ENCODE measurements at places on chromosomes 5 and 9.
A peak's percentile ranks its signal among the peaks of the same experiment; 100 is the strongest.

DNA sequence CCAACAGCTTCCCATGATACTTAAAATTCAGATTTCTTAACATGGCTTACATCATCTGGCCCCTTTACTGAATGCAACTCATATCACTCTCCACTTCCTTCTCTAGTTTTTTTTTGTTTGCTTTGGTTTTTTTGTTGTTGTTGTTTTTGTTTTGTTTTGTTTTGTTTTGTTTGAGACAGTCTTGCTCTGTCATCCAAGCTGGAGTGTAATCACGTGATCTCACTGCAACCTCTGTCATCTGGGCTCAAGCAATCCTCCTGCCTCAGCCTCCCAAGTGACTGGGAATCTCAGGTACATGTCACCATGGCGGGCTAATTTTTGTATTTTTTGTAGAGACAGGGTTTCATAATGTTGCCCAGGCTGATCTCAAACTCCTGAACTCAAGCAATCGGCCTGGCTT lies 41.4 kb downstream of the CPLANE1 start:
- DNase-seq, result no peak

GRCh38 chr5:80041527-80041926 lies 6.4 kb downstream of the THBS4 start:
- DNase-seq, result no peak

GRCh38 chr5:173750538-173751265 lies 134.3 kb upstream of the BOD1 start:
- no peak for DNase-seq

DNA sequence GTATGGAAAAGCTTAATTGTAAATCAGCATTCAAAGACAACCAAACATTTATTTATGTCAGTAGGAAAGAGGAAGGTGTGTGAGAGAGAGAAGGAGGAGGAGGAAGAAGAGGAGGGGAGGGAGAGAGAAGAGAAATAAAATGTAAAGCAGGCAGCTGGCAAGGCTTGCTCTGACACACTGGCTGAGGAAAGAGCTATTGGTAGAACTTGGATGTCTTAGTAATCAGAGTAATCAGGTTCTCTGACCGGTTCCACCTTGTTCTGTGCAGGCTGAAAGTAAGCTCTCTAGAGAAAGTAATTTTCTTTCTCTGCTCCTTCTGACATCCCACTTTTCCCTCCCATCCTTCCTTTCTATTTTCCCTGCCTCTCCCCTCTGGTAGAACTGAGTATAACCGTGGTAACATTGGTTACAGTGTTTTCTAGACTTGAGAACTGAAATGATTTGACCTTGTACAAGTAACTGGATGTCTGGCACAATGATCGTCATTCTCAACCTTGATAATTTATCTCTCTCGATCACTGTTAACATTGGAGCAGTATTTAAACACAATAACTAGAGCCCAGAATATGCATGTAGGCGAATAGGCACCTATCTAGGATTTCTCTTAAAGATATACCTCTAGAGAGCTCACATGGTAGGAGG lies 33.3 kb downstream of the TLE4 start:
- no peak for DNase-seq

- no peak for DNase-seq
Measured at GRCh38 chr9:97766092-97766491, 69.0 kb upstream of the XPA start.

GRCh38 chr5:122661496-122662180 lies 113.2 kb upstream of the SNX2 start:
- no peak for DNase-seq

DNA sequence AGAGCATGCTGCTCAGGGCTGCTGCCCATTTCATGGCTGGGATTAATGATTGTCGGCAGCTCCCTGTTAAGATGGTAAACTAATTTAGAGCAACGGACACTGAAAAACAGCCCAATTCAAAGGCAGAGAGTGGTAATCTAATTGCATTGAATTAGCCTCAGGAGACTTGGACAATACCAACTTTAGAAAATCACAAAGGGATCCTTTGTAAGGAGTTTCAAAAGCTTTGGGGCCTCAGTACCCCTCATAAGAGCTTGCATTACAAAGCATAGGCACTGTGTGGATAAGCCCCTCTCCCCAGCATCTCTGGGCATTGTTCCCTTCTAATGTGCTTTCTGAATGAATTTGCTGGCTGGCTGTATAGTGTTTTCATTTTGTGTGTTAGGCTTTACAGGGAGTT lies 6.7 kb downstream of the GLRA1 start:
- no peak for DNase-seq

- no peak for DNase-seq
Measured at GRCh38 chr5:2587189-2588031, 164.1 kb downstream of the IRX2 start.

GRCh38 chr9:83688921-83689320 lies 18.8 kb downstream of the UBQLN1 start:
- no peak for DNase-seq

GRCh38 chr5:170095646-170096045 lies 10.1 kb upstream of the FOXI1 start:
- DNase-seq, result no peak

- DNase-seq, result peak; percentile 46
Measured at GRCh38 chr5:10649666-10650380, 86.0 kb downstream of the ANKRD33B start.

DNA sequence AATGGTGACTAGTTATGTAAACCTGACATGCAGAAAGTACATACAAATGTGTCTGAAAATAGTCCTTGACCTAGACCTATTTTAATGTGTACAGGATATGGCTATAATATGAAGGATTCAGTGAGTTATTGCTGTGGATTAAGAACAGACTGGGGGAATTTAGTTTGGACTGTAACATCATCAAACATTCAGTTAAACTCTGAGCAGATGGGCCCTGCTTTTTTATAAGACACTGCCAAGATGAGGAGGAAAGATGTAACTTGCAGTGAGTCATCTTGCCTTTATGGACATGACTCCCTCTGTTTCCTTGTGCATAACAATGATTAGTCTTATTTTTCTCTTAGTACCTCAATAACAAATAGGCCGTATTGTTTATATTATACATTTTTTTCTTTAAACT lies 12.2 kb downstream of the PPP3R2 start:
- DNase-seq, result no peak

DNA sequence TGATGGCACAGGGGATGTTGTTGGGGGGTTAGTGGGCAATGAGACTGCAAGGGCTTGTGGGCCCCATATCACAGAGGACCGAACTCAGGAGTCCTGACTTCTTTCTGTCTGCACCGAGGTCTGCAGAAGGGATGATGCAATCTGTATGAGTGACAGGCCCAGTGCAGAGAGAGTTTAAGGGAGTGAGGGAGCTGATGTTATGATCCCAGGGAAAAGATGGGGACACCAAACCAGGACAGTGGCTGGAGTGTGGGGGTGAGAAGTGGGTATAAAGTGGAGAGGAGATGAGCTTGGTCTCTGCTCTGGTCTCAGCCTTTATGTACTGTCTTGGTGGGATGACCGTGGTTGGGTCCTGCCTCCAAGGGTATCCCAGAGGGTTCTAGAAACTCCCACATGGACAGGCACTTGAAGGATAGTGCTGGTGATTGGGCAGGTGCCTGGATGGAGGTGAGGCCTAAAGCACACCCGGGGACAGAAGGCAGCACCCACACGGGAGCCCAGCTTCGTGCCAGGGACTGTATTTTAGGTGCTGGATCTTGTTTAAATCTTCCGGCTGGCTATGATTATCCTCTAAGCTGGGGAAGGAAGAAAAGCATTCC lies 21.9 kb downstream of the GSN start:
- no peak for DNase-seq

DNA sequence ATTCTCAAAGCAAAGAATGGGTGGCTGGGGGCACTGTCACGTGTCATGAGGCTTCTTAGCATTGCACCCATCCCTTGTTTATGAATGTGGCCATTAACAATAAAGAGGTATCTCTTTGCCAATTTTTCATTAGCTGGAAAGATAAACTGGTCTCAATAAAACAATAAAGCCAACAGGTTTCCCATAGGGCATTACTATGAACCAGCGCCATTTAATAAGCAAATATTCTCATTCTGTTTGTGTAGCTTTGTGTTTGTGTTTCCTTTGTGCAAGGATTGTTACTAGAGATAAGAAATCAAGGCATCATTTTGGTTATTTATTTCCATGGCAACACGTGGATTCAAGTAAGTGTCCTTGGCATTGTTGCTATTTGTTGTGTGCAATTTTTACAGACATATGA lies 37.6 kb upstream of the CAST start:
- DNase-seq, result no peak

DNA sequence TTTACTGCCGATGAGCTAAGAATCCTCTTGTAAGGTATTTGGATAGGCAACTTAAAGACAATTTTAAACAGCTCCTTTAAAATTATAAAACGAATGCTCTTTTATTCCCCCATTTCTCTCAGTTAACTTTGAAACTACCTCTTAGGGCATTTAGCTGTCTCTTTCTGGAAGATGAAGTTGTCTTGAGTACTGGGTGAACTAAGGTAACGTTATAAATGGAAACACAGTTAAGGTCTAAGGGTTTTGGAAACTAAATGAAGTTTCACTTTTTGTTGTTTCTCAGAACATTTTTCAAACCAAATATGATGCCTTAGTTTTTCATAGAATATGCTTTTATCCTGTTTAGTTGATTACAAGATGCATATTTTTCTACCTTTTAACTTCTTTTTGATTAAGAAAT lies 6.8 kb downstream of the UBE2R2 start:
- DNase-seq, result no peak

DNA sequence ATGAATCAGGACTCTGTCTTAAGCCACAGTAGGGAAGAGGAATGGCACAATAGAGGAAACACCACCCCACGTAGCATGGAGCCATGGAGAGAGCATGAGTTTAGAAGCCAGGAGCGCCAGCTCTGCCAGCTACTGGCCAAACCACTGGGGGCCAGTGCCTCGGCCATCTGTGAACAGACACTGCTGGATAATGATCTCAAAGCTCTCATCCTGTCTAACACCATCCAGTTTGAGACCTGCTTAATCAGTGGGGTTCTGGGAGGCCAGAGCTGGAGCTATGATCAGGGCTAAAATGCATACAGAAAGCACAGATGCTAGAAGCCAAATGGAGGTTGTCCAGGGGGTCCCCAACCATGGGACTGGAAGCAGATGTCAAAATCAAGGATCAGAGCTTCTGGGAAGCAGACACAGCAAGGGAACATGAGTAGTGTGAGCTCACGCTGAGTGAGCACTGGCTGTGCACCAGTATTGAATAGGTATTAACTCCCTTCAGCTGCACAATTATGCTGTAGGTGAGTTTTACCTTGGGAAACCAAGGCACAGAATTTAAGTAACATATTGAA lies 92.7 kb downstream of the KCNIP1 start:
- DNase-seq, result no peak

- DNase-seq, result no peak
Measured at GRCh38 chr9:85510830-85511504, 230.8 kb downstream of the AGTPBP1 start.

DNA sequence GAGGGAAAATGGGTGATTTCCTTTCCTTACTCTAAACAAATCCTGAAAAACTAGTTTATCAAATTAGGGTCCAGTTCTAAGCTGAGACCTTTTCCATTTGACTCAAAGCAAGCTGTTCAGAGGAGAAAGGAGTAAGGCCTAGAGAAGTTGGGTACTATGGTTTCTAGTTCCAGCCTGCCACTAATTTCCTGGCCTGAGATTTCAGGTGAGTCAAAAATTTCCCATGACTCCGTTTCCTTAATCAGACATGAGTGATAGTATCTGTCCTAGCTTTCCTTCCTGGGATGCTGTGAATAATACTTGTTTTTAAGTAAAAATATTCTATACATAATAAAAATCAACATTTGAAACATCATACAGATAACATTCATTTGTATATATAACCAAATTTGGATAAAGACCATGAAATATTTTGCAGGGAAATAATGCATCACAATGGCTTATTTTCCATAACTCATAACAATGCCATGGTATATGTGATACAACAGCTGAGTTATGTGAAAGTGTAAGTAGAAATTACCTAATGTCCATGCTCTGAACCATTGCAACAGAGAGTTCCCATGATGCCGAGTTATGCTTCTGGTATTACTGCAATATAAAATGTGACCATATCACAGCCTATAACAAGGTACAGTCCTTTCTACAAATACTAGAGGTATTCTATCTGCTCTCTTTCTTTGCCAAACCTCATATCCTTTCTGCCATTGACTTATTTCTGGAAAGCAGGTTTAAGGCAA lies 142.7 kb downstream of the MLLT3 start:
- no peak for DNase-seq

DNA sequence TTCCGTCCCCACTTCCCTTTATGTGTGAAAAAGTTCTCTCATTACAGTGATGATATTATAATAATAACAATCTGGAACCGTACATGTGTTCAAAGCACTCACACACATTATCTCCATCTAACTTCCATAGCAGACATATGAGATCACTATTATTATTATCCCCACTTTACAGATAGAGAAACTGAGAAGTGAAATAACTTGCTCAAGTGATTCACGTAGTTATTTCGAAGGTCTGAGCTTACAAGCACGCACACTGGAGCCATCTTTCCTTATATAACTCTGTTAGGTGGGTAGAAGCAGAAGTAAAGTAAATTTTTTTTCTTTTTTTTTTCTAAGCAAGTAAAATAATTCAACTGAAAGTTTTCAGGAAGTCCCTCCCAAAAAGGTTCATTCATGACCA lies 62.9 kb upstream of the PTGER4 start:
- DNase-seq, result no peak

DNA sequence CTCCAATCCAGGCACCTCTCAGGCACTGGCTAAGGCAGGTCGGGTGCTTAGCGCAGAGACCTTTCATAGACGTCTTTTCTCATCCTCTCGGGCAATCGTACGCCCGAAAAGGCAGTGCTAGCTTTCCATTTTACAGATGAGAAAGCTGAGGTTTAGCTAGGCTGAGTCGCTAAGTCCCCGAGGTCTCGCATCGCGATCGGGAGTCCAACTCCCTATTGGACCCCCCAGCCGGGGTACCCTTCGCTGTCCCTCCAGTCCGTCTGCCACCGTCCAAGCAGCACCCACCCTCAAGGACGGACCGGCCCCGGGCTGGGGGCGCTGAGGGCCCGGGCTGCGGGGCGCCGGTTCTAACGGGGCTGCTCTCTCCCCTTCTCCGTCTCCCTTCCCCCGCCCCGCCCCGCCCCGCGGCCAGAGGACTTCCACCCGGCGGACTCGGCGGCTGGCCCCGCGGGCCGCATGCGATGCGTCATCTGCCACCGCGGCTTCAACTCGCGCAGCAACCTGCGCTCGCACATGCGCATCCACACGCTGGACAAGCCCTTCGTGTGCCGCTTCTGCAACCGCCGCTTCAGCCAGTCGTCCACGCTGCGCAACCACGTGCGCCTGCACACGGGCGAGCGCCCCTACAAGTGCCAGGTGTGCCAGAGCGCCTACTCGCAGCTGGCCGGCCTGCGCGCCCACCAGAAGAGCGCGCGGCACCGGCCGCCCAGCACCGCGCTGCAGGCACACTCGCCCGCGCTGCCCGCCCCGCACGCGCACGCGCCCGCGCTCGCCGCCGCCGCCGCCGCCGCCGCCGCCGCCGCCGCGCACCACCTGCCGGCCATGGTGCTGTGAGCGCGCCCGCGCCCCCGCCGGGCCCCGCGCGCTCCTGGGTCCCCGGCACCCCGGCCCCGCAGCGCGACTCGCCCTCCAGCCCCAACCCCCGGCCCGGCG lies 12.5 kb upstream of the EXOSC2 start:
- peak; percentile 78 for DNase-seq

DNA sequence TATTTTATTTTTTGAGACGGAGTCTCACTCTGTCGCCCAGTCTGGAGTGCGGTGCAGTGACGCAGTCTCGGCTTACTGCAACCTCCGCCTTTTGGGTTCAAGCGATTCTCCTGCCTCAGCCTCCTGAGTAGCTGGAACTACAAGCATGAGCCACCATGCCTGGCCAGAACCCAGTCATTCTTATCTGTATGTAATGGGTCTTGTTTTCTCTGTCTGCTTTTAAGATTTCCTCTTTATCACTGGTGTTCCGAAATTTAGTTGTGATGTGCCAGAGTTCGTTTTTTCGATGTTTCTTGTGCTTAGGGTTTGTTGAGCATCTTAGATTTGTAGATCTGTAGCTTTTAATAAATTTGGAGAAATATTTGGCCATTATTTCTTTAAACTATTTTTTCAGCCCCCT lies 19.2 kb downstream of the SLC25A25 start:
- DNase-seq, result no peak
